Stimulated activated CD4-positive, alpha-beta T cell treated with anti-CD3 and anti-CD28 coated beads, Interleukin-2, amount 100 ng/mL, for 4 hours (primary cell): ENCODE measurements at places on chromosomes 3 and 15.

GRCh38 chr3:172892158-172892557 lies 141.6 kb downstream of the ECT2 start:
- no peak for DNase-seq

- no peak for DNase-seq
Measured at GRCh38 chr15:60002528-60003218, 1.4 kb upstream of the FOXB1 start.

DNA sequence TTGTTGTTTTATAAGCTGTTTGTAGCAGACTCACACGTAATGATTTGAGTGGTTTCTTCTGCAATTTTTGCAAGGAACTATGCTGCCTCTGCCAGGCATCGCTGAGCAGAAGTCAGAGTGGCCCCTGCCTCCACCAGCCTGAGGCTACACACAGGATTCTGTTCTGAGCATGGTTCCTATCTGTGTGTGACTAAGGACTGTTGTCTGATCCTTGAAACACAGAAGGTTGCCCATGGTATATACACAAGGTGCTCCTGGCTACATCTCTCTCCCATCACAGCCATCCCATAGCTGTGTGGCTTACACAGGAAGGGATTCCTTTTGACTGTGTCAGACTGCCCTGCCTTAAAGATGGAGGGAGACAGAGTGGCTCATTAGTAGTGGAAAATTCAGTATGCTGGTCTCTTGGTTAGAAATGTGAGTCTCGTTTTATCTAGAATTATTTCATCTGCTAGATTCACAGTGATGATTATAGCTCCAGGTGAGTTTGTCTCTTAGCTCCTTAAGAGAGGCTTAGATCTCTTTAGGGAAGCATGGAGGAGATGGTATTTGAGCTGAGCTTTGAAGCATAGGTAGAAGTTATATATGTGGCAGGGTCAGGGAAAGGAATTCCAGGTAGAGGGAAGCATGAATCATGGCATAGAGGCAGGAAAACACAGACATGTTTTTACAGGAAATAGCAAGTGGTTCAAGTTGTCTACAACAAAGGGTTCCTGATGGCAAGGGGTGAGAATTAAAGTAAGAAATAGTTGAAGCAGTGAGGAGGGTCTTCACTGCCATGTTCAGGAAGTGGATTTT lies 37.5 kb downstream of the SNAPC5 start:
- DNase-seq = no peak

- DNase-seq = no peak
Measured at GRCh38 chr3:46407970-46408369, 911 bp downstream of the CCRL2 start.

DNA sequence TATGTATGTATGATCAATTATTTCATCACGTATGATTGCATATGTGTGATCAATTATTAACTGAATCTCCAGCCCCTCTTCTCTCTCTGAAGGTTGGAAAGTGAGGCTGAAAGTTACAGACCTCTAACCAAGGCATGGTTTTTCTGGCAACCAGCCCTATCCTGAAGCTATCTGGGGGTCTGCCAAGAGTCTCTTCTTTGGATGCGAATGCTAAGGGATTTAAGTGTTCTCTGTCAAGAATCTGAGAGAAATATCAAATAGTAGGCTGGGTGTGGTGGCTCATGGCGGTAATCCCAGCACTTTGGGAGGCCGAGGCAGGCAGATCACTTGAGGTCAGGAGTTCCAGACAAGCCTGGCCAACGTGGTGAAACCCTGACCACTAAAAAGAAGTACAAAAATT lies 8.1 kb downstream of the NKTR start:
- DNase-seq = no peak

DNA sequence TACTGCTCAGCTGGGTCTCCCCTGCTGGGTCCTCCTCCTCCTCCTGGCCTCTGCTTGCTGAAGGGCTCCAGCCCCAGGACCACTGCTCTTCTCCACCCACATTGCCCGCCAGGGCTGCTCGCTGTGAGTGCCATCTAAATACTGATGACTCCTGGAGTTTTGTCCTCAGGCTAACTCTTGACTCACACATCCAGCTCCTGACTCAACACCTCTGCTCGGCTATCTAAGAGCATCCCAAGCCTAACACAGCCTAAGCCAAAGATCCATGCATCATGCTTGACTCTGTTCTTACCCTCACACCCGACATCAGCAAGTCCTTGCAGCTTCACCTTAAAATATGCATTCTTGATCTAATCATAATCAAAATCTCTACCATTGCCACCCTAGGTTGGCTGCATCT lies 260.2 kb downstream of the KLF13 start:
- DNase-seq = no peak

DNA sequence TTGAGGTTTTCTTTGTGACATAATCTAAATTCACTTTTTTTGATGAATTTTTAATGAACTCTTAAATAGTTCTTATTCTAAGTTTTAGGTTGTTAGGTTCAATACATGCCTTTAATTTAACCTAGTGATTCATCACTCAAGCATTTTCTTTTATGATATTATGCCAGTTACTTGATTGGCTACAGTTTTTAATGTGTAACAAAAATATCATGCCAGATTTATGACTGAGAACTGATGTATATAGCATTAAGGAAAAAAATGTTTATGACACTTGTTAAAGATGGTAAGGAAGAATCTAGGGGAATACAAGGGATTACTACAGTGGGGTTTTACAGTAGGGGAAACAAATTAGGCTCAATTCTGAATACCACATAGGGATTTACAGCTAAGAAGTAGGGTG lies 103.1 kb downstream of the VGLL3 start:
- DNase-seq = no peak

DNA sequence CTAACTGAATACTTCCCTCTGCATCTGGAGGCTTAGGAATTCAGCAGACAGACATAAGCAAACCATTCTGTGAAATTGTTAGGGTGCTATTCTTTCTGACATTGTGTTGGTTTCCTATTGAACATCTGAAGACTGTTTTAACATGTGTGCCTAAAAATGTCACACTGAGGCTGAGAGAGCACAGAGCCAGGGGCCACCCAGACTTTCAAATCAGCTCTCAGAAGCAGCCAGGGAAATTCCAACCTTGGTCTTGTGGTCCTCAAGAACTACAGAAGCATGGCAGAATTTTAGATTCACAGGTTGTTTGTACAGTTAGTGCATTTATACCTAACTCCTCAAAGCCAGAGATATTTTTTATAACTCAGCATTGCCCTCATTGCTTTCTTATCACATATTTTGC lies 929.2 kb upstream of the CFAP20DC start:
- no peak for DNase-seq

DNA sequence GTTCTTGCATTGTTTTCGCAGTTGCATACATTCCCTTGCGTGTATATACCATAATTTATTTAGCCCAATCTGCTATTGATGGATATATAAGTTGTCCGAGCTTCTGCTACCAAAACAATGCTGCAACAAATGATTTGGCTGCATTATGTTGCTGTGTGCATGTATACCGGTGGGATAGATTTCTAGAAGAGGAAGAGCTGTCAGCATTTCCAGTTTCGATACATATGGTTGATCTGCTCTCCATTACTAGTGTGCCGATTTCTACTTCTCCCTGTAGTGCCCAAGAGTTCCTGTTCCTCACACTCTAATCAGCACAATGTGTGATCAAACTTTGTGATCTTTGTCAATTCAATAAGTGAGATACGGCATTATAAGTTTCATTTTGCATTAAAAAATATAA lies 92.8 kb upstream of the NMNAT3 start:
- DNase-seq = no peak

DNA sequence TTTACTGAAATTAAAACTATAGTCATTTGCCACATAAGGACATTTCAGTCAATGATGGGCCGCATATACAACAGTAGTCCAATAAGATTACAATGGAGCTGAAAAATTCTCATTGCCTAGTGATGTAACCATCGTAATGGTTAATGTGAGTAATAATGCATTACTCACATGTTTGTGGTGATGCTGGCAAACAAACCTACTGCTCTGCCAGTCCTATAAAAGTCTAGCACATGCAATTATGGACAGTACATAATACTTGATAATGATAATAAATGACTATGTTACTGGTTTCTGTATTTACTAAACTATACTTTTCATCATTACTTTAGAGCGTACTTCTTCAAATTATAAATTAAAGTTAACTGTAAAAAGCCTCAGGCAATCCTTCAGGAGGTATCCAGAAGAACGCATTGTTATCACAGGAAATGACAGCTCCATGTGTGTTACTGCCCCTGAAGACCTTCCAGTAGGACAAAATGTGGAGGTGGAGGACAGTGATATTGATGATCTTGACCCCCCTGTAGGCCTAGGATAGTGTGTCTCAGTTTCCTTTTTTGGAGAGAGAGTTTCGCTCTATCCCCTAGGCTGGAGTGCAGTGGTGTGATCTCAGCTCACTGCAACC lies 102.7 kb downstream of the ATP1B3 start:
- DNase-seq = no peak

DNA sequence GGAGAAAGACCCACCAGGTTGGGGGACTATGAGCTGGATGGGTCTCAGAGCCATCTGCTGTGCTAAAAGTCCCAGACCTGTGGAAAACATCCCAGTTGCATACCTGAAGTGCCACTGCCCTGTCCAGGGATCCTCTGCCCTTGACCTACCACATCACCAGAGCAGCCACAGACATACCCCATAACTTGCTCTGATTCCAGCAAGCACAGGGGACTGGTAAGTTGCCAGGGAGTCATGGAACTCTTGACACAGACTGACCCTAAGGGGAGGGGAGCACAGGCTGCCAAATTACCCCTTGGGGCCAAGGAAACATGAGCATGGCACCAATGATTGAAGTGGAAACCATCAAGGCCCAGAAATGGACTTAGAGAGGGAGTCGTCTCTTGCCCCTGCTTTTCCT lies 1335.1 kb upstream of the ALCAM start:
- no peak for DNase-seq

DNA sequence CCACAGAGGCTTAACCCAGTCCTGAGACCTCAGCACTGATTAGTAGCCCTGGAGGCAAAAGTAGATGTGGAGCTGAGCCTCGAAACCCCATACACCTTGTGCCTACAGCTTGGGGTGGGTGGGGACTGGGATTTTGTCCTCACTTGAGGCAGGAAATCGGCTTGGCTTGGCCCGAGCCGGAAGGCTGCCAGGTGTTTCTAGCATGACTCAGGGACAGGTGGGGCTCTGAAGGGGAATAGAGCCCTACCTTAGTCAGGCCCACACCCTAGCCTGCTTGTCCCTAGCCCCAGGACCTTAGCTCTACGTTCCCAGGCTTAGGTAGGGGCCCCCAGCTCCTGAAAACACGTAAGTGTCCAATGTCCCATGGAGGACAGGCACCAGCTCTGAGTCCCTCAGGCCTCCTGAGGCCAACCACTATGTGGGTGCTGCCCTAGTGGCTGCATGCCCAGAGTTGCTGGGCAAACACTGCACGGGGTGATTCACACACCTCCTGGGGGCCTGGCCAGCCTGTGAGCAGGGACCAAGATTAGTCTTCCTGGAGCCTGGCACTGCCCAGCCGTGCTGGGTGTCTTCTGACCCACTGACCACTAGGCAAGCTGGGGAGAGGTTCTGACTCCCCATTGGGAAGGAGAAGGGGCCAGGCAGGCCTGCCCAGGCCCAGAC lies 3.1 kb downstream of the MST1R start:
- no peak for DNase-seq

- DNase-seq = peak; percentile 59
Measured at GRCh38 chr15:69576035-69576526, 123.5 kb downstream of the RPLP1 start.

DNA sequence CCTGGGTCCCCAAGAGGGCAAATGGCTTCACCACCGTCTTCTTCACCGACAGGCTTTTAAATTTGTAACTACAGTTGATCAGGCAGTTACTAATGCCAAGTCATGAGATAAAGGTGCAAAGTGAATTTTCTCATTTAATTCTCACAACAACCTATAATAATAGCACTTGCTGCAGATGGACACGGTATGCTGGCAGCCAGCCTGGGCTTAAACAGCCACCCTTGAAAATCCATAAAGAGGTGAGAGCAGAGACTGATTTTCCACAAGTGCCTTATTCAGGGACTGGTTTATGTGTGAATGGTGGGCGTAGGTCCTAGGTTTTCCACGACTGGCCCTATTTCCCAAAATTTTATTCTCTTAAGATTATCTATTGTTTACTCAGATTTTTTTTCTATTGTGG lies 117.8 kb downstream of the RAB11A start:
- no peak for DNase-seq

- no peak for DNase-seq
Measured at GRCh38 chr3:172065527-172065926, 26.1 kb downstream of the FNDC3B start.

DNA sequence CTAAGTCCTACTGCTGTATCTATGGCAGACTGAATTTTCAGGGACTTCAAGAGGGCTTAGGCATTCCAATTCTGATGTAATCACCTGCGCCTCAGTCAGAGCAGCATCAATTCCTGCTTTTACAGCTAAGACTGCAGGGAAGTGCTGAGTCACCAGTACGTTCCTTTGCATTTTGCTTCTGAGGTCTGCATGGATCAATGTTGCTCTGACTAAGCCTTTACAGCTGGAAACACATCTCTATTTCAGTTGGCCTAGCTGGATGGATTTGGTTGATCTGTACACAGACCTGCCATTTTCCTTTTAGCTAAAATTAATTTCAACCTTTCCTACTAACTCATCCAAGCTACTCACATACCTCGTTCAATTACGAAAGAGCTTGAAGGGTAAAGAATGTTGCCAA lies 51.3 kb downstream of the ETV5 start:
- no peak for DNase-seq

- DNase-seq = no peak
Measured at GRCh38 chr3:94132777-94133176, 69.9 kb downstream of the NSUN3 start.

DNA sequence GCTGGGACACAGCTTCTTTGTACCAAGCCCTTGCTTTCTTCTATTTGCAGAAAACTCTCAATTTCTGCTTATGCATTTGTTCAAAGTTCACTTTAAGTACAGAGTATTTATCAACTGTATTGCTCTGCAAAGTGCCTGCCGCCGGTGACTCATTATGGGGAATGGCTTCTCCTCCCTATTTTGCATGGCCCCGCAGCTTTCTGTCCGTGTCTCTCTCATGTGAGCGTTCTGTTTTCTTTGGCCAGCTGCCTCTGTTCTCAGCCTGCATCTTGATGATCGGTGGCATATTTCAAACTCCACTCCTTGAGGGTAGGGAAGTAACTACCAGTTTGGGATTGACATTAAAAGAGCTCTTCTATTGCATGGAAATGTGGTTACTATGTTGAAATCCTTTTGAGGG lies 28.6 kb upstream of the ST8SIA2 start:
- DNase-seq = no peak

DNA sequence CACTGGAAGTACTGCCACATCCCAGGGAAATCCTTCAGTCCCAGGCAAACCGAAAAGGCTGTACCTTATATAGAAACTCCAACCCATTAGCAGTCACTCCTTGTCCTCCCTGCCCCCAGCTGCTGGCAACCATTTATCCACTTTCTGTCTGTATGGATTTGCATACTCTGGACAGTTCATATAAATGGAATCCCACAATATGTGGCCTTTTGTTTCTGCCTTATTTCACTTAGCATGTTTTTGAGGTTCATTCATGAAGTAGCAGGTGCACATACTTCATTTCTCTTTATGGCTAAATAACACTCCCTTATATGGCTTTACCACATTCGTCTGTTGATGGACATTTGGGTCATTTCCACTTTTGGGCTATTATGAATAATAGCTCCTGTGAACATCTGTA lies 51.6 kb upstream of the CMTM8 start:
- DNase-seq = no peak
